Naive B cell (primary cell): ENCODE measurements at places on chromosomes 2 and 18. TPM values are rescaled to one million over a fixed set of nuclear protein-coding genes. Genes with fewer than 3 reads are reported as not detected.
A peak's percentile ranks its signal among the peaks of the same experiment; 100 is the strongest.

- H3K27me3 ChIP-seq, result no peaks in the 10 kb centered on the region
- H3K36me3 ChIP-seq, result no peaks in the 10 kb centered on the region
- H3K4me1 ChIP-seq, result no peaks in the 10 kb centered on the region
- no peak overlapping the region for H3K27ac ChIP-seq
- DNase-seq, result no peak
These were observed 15.9 kb downstream of the KLHL41 start for GRCh38 chr2:169525434-169525833.

DNA sequence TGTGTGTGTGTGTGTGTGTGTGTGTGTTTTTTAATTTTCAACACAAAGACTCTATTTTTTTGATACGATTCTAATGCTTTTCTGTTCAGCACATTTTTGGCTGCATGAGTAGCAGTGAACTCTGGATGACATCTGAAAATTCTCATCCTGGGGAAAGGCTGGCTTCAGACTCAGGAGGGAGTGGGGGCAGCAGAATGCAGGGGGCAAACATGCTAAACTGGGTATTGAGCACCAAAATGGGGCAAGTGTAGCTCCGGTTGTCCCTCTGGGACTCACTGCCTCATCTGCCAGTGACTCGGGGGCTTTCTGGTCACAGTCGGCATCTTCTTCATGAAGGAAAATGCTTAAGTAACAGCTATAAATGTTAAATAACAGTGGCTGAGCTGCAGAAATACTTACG, 116.8 kb upstream of the PID1 start:
- no peak overlapping the region for H3K4me3 ChIP-seq
- H3K36me3 ChIP-seq, result no peaks in the 10 kb centered on the region

GRCh38 chr2:238563551-238563950, 136.8 kb downstream of the ASB1 start:
- DNase-seq, result no peak

AQP12A gene
- not detected for polyA plus RNA-seq

GRCh38 chr2:105396254-105397024, 2.4 kb downstream of the FHL2 start:
- H3K27ac ChIP-seq, result no peak overlapping the region
- peaks cover 8% of the 10 kb centered on the region for H3K4me1 ChIP-seq
- peaks cover 26% of the 10 kb centered on the region for H3K27me3 ChIP-seq
- no peak for DNase-seq

- peak overlapping the region; percentile 12 for H3K4me3 ChIP-seq
- peak; percentile 45 for DNase-seq
- peak overlapping the region; percentile 48 for H3K27ac ChIP-seq
- peaks cover 8% of the 10 kb centered on the region for H3K4me1 ChIP-seq
- no peaks in the 10 kb centered on the region for H3K27me3 ChIP-seq
These were observed 104.7 kb downstream of the HNRNPLL start for GRCh38 chr2:38498045-38498481.

MAL gene
- 0.49 TPM for polyA plus RNA-seq

DNA sequence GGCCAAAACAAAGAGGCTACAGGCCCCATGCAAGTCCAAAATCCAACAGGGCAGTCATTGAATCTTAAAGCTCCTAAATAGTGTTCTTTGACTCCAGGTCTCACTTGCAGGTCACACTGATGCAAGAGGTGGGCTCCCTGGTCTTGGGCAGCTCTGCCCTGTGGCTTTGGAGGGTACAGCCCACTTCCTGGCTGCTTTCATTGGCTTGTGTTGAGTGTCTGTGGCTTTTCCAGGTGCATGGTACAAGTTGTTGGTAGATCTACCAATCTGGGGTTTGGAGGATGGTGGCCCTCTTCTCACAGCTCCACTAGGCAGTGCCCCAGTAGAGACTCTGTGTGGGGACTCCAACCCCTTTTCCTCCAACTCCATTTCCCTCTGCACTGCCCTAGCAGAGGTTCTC, 115.8 kb upstream of the ALKAL2 start:
- H3K36me3 ChIP-seq, result peaks cover 5% of the 10 kb centered on the region
- no peak overlapping the region for H3K27ac ChIP-seq
- no peaks in the 10 kb centered on the region for H3K27me3 ChIP-seq
- no peak overlapping the region for H3K4me3 ChIP-seq

ARHGEF4 gene
- polyA plus RNA-seq, result not detected

DNA sequence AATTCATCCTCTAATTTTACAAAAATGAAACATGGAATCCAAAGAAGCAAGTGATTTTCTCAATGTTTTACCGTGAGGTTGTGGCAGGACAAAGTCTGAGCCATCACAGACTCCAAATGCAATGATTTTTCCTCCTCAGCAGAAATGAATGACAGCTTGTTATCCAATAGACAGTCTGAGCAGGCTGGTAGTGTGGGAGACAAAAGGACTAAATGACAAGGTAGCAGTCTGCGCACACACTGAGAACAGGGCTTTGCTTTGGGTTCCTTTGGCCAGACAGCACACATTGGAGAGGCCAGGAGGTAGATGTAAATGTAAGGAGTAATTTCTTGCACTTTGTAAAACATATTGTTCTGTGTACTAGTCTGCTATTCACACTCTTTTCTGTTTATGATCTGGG, 50.3 kb upstream of the RGPD4 start:
- DNase-seq, result no peak
- H3K36me3 ChIP-seq, result no peaks in the 10 kb centered on the region
- no peaks in the 10 kb centered on the region for H3K4me1 ChIP-seq
- no peaks in the 10 kb centered on the region for H3K27me3 ChIP-seq
- no peak overlapping the region for H3K4me3 ChIP-seq

DNA sequence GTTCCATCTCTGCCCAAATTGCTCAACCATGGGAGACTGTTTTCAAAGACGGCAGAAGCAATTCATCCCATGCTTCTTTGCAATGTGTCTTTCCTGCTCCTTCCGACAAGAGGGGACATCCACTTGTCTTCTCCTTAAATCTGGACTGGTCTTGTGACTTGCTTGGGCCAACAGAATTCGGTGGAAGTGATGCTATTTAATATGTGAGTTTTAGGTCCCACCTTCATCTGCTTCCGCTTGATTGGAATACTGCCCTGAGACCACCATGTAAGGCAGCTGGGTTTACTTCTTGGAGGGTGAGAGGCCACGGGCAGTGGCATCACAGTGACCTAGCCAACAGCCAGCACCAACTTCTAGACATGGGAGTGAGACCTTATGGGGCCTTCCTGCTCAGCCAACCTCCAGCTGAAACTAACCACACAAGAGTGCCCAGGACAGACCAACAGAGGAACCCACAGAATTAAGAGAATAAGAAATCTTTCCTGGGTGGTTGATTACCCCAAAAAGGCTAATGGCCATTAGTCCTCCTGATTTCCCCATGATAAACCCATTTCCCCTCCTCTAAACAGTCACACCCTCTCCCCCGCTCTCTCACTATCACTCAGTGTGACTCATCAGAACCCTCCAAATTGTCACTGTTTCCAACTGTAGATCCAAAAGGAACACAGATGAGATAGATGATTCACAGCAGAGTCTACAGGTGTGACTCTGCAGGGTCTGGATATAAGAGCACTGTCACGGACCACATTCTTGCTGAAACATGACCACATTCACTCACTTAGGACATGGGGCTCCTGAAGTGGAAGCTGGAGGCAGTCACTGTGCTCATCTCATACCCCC, 16.2 kb upstream of the RHOB start:
- H3K27ac ChIP-seq, result peak overlapping the region; percentile 69
- H3K27me3 ChIP-seq, result peaks cover 22% of the 10 kb centered on the region
- no peak for DNase-seq
- H3K4me3 ChIP-seq, result no peak overlapping the region
- peaks cover 52% of the 10 kb centered on the region for H3K4me1 ChIP-seq

GRCh38 chr2:134089454-134089853, 164.4 kb upstream of the MGAT5 start:
- no peaks in the 10 kb centered on the region for H3K4me1 ChIP-seq
- peaks cover 9% of the 10 kb centered on the region for H3K36me3 ChIP-seq
- no peak overlapping the region for H3K4me3 ChIP-seq
- no peaks in the 10 kb centered on the region for H3K27me3 ChIP-seq
- DNase-seq, result no peak

CNGA3 gene
- not detected for polyA plus RNA-seq

- H3K4me1 ChIP-seq, result no peaks in the 10 kb centered on the region
- H3K4me3 ChIP-seq, result no peak overlapping the region
- DNase-seq, result no peak
- H3K36me3 ChIP-seq, result no peaks in the 10 kb centered on the region
- no peak overlapping the region for H3K27ac ChIP-seq
These were observed 457.6 kb upstream of the SOX11 start for GRCh38 chr2:5234563-5234962.

- H3K27me3 ChIP-seq, result no peaks in the 10 kb centered on the region
- peak overlapping the region; percentile 79 for H3K27ac ChIP-seq
- peak; percentile 49 for DNase-seq
- peaks cover 26% of the 10 kb centered on the region for H3K4me1 ChIP-seq
- H3K36me3 ChIP-seq, result no peaks in the 10 kb centered on the region
These were observed 8.5 kb downstream of the ESPNL start for GRCh38 chr2:238108423-238109183.

DNA sequence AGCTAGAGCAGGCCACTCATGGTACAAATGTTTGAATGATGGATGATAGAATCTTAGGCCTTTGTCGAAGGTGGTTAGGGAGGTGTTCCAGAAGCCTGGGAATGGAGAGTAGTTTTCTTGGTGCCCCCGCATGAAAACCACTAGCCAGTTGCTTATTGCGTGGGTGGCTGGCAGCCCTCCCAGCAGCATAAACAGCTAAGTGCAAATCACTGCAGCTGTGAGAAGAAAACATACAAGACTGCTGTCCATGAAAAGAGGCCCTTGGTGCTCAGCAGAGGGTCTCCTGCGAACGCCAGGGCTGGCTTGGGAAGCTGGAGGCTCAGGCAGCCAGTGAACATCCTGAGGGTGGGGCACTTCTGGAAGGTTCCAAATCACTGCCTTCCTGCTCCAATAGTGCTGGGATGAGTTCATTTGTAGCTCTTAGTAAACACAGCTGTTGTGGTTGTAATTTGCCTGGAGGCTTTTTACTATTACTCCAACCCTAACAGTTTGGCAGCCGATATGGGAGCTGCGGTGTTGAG, 118.8 kb downstream of the MGAT5 start:
- H3K4me1 ChIP-seq, result peaks cover 38% of the 10 kb centered on the region
- DNase-seq, result no peak
- peaks cover 19% of the 10 kb centered on the region for H3K36me3 ChIP-seq

DNA sequence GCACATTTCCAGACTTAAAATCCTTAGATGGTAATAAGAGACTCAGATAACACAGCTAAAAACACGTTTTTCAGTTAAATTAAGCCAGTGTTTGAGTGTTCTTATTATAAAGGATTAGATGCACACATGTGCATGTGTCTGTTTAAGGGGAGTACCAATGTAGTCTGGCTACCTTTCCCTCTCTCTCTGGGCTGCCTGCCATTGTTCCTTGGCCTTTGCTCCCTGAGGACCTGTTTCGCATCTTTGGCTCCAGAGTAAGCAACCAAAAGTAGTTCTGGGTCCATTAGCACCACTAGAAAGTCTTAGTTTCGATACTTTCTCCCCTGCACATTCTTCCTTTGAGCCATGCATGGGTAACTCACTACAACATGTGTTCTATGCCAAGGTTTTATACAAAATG, 228.3 kb downstream of the TPGS2 start:
- no peak for DNase-seq
- H3K4me1 ChIP-seq, result no peaks in the 10 kb centered on the region
- H3K27ac ChIP-seq, result no peak overlapping the region
- H3K27me3 ChIP-seq, result no peaks in the 10 kb centered on the region
- H3K36me3 ChIP-seq, result no peaks in the 10 kb centered on the region
